ENCODE measurements at places on chromosomes 2 and 18.

- no peak for DNase-seq
These were observed 120.3 kb downstream of the GLI2 start for GRCh38 chr2:120855855-120856405.

DNA sequence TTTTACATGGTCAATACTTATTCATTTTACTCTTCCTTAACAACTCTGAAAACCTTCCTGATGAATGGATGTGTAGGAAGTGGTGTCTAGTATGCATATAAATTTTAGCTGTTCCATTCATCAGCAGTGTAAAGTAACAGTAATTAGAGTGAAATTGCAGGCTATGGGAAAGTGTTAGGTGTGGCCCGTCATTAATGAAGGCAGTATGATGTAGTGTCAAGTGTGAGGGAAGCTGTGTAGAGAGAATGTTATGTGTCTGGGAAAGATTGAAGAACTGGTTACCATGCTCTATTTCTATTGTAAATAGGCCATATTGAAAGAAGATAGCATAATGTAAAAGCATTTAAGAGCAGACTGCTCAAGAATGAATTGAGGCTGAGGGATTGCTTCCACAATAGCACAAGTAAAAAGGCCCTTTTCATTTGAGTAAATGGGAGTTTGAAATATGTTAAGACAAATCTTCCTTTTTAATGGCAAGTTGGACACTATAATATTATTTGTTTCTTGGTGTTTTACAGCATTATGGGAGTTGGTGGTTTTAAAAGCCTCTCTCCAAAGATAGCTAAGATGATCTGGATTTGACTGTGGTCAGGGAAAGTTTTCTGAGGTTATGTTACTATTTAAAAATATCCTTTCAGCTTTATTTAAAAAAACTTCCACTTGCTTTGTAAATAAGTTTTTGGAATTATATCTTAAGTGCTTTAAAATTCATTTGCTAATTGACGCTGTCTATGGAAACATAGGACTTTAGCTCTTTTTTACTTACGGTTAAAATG is 401.0 kb upstream of the ZEB2 start:
- no peak for DNase-seq

DNA sequence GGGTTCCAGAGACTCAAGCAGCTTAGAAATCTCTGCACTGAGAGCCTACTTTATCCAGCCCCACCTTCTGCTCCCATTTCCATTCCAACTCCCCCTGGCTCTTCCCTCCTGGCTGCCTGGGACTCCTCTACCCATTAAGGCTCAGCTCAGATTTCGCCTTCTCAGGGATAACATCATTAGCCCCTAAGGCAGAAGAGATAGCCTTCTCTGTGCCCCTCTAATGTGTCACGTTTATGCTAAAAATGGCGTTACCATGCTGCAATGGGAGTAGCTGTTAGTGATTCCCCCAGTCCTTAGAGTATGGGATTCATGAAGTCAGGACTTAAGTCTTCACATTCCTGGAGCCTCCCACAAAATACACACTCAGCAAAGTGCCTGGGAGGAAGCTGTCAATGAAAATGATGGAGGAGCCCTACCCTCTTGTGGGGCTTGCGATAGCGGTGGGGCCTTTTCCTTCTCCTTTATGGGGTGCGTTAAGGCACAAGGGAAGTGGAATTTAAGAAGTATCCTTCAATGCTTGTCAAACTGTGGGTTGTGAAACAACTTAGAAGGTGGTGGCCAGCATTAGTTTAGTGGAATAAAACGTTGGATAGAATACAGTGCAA is 144.7 kb upstream of the COPS8 start:
- DNase-seq: no peak

- no peak for DNase-seq
These were observed 111.8 kb upstream of the GAREM1 start for GRCh38 chr18:32582455-32582854.

- DNase-seq: no peak
These were observed 134.3 kb upstream of the PIEZO2 start for GRCh38 chr18:11283479-11284161.

- DNase-seq: no peak
These were observed 1.4 kb downstream of the UBE2F start for GRCh38 chr2:237968048-237968862.

- no peak for DNase-seq
These were observed 273.5 kb upstream of the HS6ST1 start for GRCh38 chr2:128591861-128592822.

- DNase-seq: no peak
These were observed 20.8 kb upstream of the ATIC start for GRCh38 chr2:215290980-215291599.

- no peak for DNase-seq
These were observed 273.7 kb upstream of the KYNU start for GRCh38 chr2:142603759-142604158.

GRCh38 chr2:104658144-104658835 is 195.6 kb upstream of the POU3F3 start:
- no peak for DNase-seq

- DNase-seq: no peak
These were observed 287.7 kb downstream of the FBXO15 start for GRCh38 chr18:73859837-73860397.

- no peak for DNase-seq
These were observed 36.7 kb downstream of the VIT start for GRCh38 chr2:36733215-36733614.

- DNase-seq: no peak
These were observed 142.0 kb upstream of the GAREM1 start for GRCh38 chr18:32612651-32613050.

- no peak for DNase-seq
These were observed 237.4 kb upstream of the VRK2 start for GRCh38 chr2:57809230-57809629.

- DNase-seq: no peak
These were observed 211.0 kb upstream of the SIX2 start for GRCh38 chr2:45220227-45220626.

- no peak for DNase-seq
These were observed 417.7 kb upstream of the SLC14A2 start for GRCh38 chr18:45197526-45197970.

DNA sequence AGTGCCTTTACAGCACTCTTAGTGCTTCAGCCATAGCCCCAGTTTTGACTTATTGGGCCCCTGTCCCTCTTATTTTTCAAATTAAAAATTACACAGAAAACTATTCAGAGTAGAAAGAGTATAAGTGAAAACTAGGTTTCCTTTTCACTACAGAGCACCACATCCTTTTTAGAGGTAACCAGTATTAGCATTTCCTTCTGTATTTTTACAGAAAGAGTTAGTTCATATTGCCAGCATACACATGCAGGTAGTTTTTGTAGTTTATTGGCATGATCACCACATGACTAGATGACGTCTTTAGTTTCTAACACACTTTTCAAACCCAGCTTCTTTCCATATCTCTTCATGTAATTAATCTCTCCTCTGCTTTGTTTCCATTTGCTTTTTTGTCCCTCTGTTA is 66.4 kb downstream of the UBE2E3 start:
- DNase-seq: no peak

DNA sequence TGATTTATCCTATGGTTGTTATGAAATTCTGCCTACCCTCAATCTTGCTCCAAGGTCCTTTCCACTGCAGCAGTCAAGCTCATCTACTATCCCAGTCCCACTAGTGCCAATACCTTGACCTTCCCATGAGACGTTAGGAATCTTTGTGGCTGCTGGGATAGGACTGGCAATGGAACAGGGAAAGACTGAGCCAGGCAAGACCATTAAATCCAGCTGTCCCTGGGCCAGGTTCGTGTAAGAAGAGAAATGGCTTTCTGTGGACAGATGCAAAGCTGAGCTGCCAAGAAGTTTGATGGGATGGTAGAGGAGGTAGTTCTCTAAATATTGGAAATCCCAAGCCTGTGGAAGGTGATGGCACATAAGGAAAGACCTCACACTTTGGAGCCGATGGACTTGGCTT is 50.1 kb upstream of the TMEM17 start:
- no peak for DNase-seq
